GM23248 (cell line): ENCODE measurements at places on chromosomes 5 and 9. TPM values are rescaled to one million over a fixed set of nuclear protein-coding genes. Genes with fewer than 3 reads are reported as not detected.

DNA sequence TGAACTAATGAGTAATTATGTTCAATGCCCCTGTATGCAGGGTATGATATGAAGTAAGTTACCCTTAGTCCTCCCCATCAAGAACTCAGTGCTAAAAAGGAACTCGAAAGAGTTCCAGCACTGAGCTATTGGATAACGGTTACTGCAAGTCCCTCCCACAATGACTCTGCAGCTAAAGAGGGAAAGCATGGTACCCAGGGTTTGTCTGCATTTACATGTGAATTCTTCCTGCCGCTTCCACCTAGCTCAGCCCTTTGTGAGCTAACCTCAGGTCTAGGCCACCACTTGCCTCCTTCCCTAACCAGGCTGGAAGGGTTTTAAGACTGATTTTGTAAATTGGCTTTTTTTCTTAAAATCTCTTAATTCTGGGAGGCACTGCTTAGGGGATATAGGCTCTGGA is 376.8 kb downstream of the EBF1 start:
- peaks cover 5% of the 10 kb centered on the region; the same call in 1 of the 2 replicates for H3K36me3 ChIP-seq
- no peak overlapping the region for H3K27ac ChIP-seq
- H3K4me3 ChIP-seq: no peak overlapping the region
- no peaks in the 10 kb centered on the region for H3K27me3 ChIP-seq
- peaks cover 50% of the 10 kb centered on the region for H3K4me1 ChIP-seq
- no peak for DNase-seq

DNA sequence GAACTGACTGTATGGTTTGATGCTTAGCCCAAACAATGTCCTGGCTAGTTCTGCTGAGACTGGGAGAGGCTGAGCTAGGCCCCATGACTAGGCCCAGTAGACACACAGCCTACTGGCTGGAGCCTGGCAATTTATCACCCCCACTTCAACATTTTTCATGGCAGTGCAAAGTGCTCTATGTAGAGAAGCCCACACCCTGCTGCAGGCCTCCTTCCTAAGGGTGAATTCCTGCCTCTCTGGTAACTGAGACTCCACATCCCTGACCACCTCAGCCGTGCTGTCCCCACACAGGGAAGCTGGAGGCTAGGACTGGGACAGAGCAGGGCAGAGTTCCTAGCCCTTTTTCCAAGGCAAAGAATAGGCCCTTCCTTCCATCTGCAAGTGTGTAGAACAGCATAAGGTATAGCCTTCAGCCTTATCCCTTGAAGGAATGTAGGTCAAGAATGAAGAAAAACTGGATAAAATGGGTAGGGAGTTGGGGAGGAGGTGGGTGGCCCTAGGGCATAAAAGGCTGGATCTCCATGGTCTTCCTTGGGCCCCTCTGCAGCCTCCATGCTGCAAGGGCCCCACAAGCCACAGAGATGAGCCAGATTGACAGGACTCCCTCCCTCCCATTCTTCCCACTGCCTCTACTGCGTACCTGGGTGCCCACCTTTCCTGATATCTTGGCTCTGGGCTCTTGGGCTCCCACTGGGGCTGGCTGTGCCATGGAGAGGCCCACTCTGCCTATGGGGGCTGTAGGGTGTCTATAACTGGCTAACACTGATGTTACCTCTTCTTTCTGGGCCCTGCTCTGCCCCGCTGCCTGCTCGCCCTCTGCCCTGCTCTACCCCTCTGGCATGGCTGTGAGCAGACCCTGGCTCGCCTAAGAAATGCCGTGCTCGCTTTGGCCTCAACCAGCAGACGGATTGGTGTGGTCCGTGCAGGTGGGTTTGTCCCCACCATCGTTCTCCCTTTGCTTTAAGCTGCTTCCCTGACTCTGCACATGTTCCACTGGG is 29.8 kb downstream of the TCF7 start:
- DNase-seq: no peak
- no peak overlapping the region for H3K27ac ChIP-seq
- H3K27me3 ChIP-seq: no peaks in the 10 kb centered on the region
- H3K36me3 ChIP-seq: peaks cover 12% of the 10 kb centered on the region; the same call in 1 of the 2 replicates
- H3K4me3 ChIP-seq: no peak overlapping the region
- peaks cover 6% of the 10 kb centered on the region; the same call in 1 of the 2 replicates for H3K4me1 ChIP-seq

GRCh38 chr5:177537389-177538361 is 16.7 kb downstream of the FAM193B start:
- no peaks in the 10 kb centered on the region for H3K27me3 ChIP-seq
- H3K4me1 ChIP-seq: peaks cover 38% of the 10 kb centered on the region
- DNase-seq: peak; percentile 93
- H3K36me3 ChIP-seq: peaks cover 18% of the 10 kb centered on the region

GRCh38 chr5:1448511-1449011 is 3.3 kb upstream of the SLC6A3 start:
- H3K4me1 ChIP-seq: no peaks in the 10 kb centered on the region
- no peak for DNase-seq
- H3K27ac ChIP-seq: no peak overlapping the region
- peaks cover 33% of the 10 kb centered on the region for H3K27me3 ChIP-seq

DNA sequence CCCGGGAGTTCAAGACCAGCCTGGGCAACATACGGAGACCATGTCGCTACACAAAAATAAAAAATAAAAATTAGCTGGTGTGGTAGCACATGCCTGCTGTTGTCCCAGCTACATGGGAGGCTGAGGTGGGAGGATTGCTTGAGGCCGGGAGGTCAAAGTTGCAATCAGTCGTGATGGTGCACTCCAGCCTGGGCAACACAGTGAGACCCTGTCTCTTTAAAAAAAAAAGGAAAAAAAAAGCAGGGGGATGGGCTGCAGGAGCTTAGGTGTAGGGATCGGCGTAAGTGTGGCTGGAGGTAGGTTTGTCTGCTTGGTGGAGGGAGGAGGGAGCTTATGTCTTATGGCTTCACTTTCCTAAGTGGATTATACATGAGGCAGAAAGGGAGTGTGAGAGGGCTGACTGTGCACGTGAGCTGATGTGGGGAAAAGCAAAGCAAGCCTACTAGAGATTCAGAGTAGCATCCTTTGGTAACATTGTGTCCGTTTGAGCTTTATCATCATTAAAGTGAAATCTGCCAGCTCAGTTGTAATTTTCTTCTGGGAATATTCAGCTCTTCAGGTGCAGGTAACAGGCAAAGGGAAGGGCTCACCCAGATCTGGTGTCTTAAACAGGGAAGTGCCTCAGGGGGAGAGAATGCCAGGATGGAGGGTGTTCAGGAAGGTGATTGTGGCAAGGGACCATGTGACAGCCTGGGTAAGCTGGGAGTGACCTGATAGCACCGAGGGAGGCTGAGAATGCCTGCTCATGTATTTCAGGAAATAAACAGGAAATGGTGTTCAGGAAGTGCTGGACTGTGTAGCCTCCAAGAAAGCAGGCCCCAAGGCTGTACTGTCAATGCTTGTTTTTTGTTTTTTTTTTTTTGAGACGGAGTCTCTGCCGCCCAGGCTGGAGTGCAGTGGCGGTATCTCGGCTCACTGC is 17.6 kb upstream of the SETX start:
- H3K27me3 ChIP-seq: no peaks in the 10 kb centered on the region
- peaks cover 6% of the 10 kb centered on the region for H3K36me3 ChIP-seq
- no peaks in the 10 kb centered on the region for H3K4me1 ChIP-seq
- peak; percentile 5 for DNase-seq

DNA sequence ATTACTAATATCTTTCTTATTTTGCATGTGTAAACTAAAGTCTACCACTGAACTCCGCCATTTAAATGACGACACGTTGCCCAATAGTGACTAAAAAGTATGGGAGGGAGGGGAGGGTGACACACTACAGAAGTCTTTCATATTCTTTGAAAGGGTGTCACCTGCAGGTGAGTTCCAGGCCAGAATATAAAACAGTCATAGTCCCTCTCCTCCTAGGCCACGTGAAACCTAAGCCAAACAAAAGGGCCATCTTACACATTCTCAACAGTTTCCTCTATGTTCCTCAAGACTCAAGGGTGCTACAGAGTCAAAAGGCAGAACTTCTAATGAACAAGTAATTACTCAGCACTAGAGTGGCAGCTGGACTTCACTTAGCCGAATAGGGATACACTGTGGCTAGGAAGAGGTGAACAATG is 6.4 kb downstream of the CEMIP2 start:
- H3K36me3 ChIP-seq: no peaks in the 10 kb centered on the region
- peaks cover 61% of the 10 kb centered on the region for H3K4me1 ChIP-seq
- peak overlapping the region; percentile 78; the same call in 1 of the 2 replicates for H3K27ac ChIP-seq
- no peak for DNase-seq
- H3K4me3 ChIP-seq: no peak overlapping the region

- H3K4me3 ChIP-seq: no peak overlapping the region
- no peaks in the 10 kb centered on the region for H3K27me3 ChIP-seq
- no peak for DNase-seq
- H3K27ac ChIP-seq: no peak overlapping the region
- no peaks in the 10 kb centered on the region for H3K36me3 ChIP-seq
These were observed 59.2 kb upstream of the IL17B start for GRCh38 chr5:149438281-149438680.

DNA sequence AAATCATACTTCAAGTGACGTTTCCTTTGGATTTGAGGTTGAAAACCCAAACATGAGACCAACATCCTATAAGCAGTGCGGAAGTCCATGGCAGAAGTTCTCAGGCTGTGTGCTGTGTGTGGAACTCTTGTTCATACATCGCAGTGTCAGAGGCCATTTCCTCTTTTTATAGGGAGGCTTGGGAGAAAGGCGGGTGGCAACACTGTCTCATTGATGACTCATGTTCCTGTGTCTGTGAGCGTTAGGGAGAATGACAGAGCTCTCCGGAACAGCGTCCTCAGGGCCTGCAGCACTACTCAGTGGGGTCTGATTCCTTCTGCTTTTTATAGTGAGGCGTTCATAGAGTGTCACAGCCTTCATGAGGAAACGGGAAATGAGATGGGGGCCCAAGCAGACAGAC is 98.8 kb upstream of the BASP1 start:
- H3K27me3 ChIP-seq: no peaks in the 10 kb centered on the region
- peaks cover 29% of the 10 kb centered on the region for H3K4me1 ChIP-seq
- 0 out of 2 replicates have a peak overlapping the region, but pooled peaks have one; percentile 26 for H3K4me3 ChIP-seq
- peak; percentile 97 for DNase-seq
- H3K27ac ChIP-seq: peak overlapping the region; percentile 73

GRCh38 chr5:95445995-95446394 is 54.8 kb downstream of the FAM81B start:
- peak; percentile 33 for DNase-seq
- no peaks in the 10 kb centered on the region for H3K27me3 ChIP-seq
- no peak overlapping the region for H3K4me3 ChIP-seq
- H3K36me3 ChIP-seq: no peaks in the 10 kb centered on the region

- no peaks in the 10 kb centered on the region for H3K27me3 ChIP-seq
- no peaks in the 10 kb centered on the region for H3K36me3 ChIP-seq
- no peak overlapping the region for H3K27ac ChIP-seq
- no peak for DNase-seq
These were observed 141.7 kb downstream of the TARS1 start for GRCh38 chr5:33582417-33582816.

DNA sequence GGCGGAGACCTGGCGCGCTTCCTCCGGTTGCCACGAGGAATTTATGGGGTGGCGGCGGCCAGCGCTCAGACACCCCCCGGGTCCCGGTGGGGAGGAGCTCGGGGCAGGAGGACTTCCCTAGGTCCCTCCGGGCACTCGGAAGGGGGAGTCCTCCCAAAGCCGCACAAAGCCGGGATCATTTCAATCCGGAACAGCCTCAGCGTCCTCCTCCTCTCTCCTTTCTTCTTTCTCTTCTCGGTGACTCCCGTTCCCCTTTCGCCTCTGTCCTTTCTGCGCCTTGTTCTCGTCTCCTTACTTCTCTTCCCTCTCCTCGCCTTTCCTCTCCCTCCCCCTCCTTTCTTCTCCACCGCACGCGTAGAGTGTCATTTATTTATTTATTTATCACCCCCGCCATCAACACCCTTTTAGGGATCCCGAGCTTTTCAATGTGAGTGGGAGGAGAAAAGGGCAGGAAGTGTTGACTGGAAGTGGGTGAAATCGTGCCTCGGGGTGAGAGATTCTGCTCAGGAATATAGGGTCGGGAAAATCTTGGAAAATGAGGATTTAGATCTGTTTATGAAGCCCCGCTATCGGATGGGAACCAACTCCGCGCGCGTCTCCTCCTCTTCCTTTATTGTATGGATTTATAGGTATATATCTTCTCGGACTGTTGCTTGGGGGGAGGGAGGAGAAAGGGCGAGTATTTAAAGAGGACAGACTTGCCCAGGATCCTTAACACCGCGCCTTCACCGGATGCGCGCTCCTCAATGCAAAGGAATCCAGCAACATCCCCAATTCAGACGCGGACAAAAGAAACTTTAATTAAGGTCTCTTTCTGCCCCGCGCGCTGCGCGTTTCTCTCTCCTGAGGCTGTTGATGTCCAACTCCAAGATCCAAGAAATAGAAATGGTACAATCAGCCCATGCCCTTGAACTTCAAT is 2.0 kb upstream of the ZNF462 start:
- peaks cover 31% of the 10 kb centered on the region for H3K27me3 ChIP-seq
- H3K4me3 ChIP-seq: peak overlapping the region; percentile 84
- no peak overlapping the region for H3K27ac ChIP-seq
- peaks cover 8% of the 10 kb centered on the region for H3K4me1 ChIP-seq
- H3K36me3 ChIP-seq: no peaks in the 10 kb centered on the region

GRCh38 chr9:24624481-24624880 is 78.8 kb upstream of the IZUMO3 start:
- H3K4me3 ChIP-seq: no peak overlapping the region
- no peaks in the 10 kb centered on the region for H3K27me3 ChIP-seq
- H3K36me3 ChIP-seq: no peaks in the 10 kb centered on the region
- no peaks in the 10 kb centered on the region for H3K4me1 ChIP-seq
- no peak for DNase-seq
- no peak overlapping the region for H3K27ac ChIP-seq

GLRA1 gene
- polyA plus RNA-seq: not detected in 2 replicates

IL17B gene
- polyA plus RNA-seq: 0.29 and 0.43 TPM in 2 replicates

FST gene
- polyA plus RNA-seq: 56.0 and 85.0 TPM in 2 replicates

CCDC152 gene
- polyA plus RNA-seq: 5.7 and 6.4 TPM in 2 replicates

SLC46A2 gene
- 0.10 TPM in 1 of 2 replicates, not detected in the other for polyA plus RNA-seq

CNTLN gene
- polyA plus RNA-seq: 4.8 and 4.9 TPM in 2 replicates

FGF10 gene
- not detected in 2 replicates for polyA plus RNA-seq

BTNL3 gene
- polyA plus RNA-seq: not detected in 2 replicates

FYB1 gene
- 0.08 and 0.11 TPM in 2 replicates for polyA plus RNA-seq

CCDC192 gene
- 0.30 and 0.40 TPM in 2 replicates for polyA plus RNA-seq

ZNF454 gene
- 0.96 and 1.3 TPM in 2 replicates for polyA plus RNA-seq
